ENCODE measurements at places on chromosomes 1 and 21. TPM values are rescaled to one million over a fixed set of nuclear protein-coding genes. Genes with fewer than 3 reads are reported as not detected.

The HIVEP3 gene
- total RNA-seq = 7.5 TPM

GRCh38 chr1:64765826-64766225, 21.0 kb downstream of the RAVER2 start:
- H3K4me3 ChIP-seq = no peak overlapping the region
- H3K27ac ChIP-seq = no peak overlapping the region
- no peaks in the 10 kb centered on the region for H3K4me1 ChIP-seq
- H3K36me3 ChIP-seq = no peaks in the 10 kb centered on the region

DNA sequence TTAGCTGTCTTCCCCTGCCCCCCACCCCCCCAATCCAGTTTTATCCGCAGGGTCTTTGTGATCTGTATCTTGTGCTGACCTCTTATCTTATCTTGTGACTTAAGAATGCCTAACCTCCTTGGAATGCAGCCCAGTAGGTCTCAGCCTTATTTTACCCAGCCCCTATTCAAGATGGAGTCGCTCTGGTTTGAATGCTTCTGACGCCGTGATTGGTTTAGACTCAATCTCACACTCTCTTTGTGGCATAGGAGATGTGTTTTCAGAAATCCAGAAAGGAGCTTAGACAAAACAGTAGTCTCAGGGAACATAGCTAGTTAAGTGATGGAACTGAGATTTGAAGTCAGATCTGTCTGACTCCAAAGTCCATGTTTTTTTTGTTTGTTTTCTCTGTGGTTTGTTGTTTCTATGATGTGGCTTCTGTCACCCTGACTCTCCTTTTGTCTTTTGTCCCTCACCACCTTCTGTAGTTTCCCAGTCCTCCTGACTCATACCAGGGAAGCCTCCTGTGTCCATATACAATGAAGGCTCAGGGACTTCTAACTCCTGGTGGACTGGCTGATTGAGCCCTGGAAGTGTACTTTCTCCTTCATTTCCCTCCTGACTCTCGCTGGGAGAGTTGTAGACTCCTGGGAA, 18.1 kb upstream of the USP24 start:
- H3K27ac ChIP-seq = no peak overlapping the region
- no peaks in the 10 kb centered on the region for H3K27me3 ChIP-seq
- H3K36me3 ChIP-seq = no peaks in the 10 kb centered on the region
- no peak for DNase-seq
- no peak overlapping the region for H3K4me3 ChIP-seq

DNA sequence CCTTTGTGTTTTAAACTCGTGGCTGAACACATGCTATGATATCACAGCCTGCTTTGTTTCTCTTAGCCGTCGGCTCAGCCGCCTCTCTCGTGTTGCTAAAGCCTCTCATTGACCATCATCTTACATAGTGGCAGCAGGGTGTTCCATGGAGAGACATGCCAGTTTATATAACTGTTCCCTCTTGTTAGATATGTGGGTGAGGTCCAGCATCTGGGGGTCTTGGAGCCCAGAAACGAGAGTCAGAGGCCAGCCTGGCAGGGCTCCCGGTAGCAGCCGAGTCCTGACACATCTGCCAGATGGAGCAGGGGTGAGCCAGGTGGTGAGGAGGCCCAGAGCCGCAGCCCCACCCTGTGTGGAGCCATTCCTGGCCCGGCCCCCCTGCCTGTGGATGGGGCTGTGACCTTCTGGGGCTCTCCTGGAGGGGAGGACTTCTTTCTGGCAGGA, 11.9 kb downstream of the PODN start:
- H3K27me3 ChIP-seq = no peaks in the 10 kb centered on the region
- H3K4me3 ChIP-seq = no peak overlapping the region
- H3K4me1 ChIP-seq = no peaks in the 10 kb centered on the region
- no peak overlapping the region for H3K27ac ChIP-seq
- H3K36me3 ChIP-seq = no peaks in the 10 kb centered on the region

DNA sequence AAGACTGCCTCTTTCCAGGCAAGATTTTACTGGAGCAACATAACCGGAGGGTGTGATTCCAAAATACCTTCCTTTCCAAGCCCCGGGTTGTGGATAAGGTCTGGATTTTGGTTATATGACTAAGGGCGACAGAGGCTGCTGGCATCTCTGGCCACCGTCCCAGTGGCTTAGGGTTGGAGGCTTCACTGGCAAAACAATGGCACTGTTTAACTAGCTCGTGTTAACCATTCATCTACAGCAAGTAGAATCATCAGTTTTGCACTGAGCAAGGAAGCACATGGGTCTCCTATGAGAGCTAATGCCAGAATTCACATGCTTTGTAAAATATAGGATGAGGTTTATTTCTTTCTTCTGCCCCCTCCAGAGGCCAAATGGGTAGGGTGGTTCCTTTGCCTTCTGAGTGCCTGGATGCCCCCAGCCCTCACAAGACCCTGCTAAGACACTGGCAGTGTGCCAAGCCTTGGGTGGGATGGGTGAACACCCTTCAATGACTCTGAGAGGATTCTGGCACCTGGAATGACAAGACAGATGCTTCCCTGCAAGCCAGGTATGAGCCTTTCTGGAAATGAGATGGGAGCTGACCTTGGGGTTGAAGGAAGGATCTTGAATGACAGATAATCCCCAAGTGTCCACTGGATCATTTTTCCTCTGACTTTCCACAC, 36.8 kb downstream of the DHCR24 start:
- H3K27me3 ChIP-seq = no peaks in the 10 kb centered on the region
- H3K27ac ChIP-seq = peak overlapping the region; percentile 43
- peaks cover 66% of the 10 kb centered on the region for H3K36me3 ChIP-seq

The NUP210L gene
- total RNA-seq = 0.06 TPM

GRCh38 chr1:64846573-64847430, 101.9 kb downstream of the RAVER2 start:
- H3K27me3 ChIP-seq = no peaks in the 10 kb centered on the region
- no peak overlapping the region for H3K27ac ChIP-seq
- DNase-seq = no peak
- H3K4me1 ChIP-seq = no peaks in the 10 kb centered on the region

The PLPPR4 gene
- total RNA-seq = 0.04 TPM

DNA sequence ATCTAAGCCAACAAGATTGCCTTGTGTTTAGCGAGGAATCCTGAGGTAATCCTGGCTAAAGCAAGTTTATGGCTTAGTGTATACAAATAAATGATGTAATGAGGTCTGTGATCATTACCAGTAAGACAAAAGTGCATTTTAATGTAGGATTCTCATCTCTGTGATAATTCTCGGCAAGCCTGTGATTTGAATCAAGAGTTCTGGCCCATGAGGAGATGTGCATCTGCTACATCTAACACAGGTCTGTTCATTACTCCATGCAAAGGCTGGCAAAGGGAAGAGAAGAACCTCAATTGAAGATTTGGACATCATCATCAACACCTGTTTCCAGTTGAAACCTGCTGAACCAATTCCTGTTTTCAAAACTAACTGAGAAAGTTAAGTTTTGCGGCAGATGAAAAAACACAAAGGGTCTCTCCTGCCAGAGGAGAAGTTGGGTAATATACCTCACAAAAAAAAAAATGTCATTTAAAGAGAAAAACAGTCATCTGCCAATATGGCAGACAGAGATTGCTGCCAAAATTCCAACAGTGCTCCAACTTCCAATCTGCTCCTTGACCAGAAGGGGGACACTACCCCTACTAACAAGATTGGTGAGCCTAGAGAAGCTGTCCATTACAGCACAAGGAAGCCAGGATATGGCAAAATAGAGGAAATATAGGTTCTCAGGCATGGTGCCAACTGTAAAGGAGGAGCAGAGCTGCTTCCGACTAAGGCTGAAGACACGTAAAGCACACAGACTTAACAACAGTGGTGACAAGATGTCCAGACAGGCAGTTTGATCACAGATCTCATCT, 453.7 kb downstream of the TTLL7 start:
- no peak for DNase-seq
- H3K36me3 ChIP-seq = no peaks in the 10 kb centered on the region
- H3K27me3 ChIP-seq = no peaks in the 10 kb centered on the region
- no peak overlapping the region for H3K27ac ChIP-seq
- H3K4me3 ChIP-seq = no peak overlapping the region

The TEDDM1 gene
- total RNA-seq = not detected

DNA sequence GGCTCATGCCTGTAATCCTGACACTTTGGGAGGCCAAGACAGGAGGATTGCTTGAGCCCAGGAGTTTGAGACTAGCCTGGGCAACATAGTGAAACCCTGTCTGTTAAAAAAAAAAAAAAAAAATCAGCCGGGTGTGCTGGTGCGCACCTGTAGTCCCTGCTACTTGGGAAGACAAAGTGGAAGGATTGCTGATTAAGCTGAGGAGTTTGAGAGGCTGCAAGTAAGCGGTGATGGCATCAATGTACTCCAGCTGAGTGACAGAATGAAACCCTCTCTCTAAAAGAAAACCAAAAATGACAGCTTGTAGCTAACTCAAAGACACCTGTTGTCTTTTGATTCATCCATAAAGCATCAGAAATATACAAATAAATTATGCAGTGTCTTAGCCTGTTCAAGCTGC, 31.8 kb downstream of the SIPA1L2 start:
- no peaks in the 10 kb centered on the region for H3K27me3 ChIP-seq
- H3K36me3 ChIP-seq = no peaks in the 10 kb centered on the region
- no peaks in the 10 kb centered on the region for H3K4me1 ChIP-seq
- no peak overlapping the region for H3K27ac ChIP-seq

- H3K27me3 ChIP-seq = peaks cover 8% of the 10 kb centered on the region
- no peaks in the 10 kb centered on the region for H3K4me1 ChIP-seq
- H3K4me3 ChIP-seq = no peak overlapping the region
- H3K27ac ChIP-seq = no peak overlapping the region
- H3K36me3 ChIP-seq = no peaks in the 10 kb centered on the region
Observed at GRCh38 chr21:33169359-33169758, 60.4 kb upstream of the IFNAR2 start.

The C1orf226 gene
- total RNA-seq = 18.6 TPM

DNA sequence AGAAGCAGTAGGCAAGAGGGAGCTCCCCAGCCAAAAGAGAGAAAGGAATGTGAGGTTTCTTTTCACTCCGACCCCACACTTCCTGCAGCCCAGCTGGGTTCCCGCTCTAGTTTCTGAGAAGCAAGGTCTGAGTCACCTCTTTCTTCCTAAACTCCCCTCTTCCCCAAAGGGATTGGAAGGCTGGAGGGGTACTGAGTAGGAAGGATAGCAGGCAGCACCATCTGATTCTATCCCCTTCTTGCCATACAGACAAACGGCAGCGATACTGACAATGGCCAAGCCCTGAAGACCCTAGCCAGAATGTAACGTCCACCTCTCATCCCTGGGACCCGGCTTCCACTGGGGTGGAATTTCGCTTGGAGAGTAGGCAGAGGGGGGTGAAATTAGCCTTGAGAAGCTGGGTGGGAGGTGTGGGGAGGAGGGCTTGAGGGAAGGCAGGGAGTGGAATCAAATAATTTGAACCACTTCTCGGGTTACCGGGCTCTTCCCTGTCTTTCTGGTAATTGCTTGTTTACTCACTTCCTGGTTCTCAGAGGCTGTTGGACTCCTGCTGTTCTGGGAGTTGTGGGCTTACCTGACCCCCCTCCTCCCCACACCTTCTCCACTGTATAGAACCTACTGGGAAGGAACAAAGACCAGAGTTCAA, 13.2 kb downstream of the IER5 start:
- H3K27me3 ChIP-seq = no peaks in the 10 kb centered on the region
- H3K36me3 ChIP-seq = no peaks in the 10 kb centered on the region
- no peak for DNase-seq
- peak overlapping the region; percentile 74 for H3K27ac ChIP-seq

DNA sequence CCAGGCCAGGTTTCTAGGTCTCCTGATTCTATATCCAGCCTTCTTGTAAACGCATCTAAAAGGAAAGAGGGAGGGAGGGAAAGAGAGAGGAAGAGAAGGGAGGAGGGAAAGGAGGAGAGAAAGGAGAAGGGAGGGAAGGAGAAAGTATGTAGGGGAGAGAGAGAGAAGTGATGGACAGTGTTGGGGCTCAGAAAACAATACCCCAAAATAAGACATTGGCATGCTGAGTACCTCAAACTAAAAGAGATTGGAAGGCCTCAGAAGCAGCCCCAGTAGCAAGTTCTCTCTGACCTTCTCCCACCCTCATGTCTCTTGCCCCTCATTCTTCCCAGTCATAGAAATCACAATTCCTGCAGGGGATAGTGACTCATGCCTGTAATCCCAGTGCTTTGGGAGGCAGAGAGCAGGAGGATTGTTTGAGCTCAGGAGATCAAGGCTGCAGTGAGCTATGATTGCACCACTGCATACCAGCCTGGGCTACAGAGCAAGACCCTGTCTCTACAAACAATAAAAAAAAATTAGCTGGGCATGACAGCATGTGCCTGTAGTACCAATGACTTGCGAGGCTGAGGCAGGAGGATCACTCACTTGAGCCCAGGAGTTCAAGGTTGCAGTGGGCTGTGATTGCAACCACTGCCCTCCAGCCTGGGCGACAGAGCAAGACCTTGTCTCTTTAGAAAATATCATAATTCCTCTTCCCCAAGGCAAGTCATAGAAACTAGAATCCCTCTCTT, 51.2 kb downstream of the DNTTIP2 start:
- H3K36me3 ChIP-seq = no peaks in the 10 kb centered on the region
- H3K4me1 ChIP-seq = no peaks in the 10 kb centered on the region
- DNase-seq = no peak
- no peak overlapping the region for H3K27ac ChIP-seq
- H3K27me3 ChIP-seq = no peaks in the 10 kb centered on the region

DNA sequence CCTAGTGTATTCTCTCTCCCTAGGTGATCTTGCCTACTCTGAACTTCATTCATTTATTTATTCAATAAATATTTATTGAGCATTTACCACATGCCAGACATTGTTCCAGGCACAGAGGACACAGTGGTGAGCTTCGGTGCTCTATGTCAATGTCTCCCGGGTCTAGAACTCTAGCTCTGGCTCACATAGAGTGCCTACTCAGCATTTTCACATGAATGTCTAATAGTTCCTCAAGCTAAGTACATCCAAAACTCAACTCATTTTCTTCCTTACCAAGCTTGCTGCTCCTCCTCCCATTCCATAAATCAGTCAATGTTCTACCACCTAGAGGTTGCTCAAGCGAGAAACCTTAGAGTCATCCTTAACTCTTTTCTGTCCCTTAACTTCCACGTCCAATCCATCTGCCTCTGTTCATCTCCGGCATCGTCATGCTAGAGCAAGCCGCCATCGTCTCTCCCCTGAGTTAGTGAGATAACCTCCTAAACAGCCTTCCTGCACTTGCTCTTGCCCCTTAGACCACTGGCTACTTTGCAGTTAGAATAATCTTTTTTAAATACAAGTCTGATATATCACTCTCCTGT, 67.5 kb downstream of the TMEM53 start:
- H3K36me3 ChIP-seq = no peaks in the 10 kb centered on the region
- H3K27me3 ChIP-seq = no peaks in the 10 kb centered on the region
- no peak overlapping the region for H3K27ac ChIP-seq
- no peak overlapping the region for H3K4me3 ChIP-seq
- H3K4me1 ChIP-seq = no peaks in the 10 kb centered on the region

- H3K36me3 ChIP-seq = no peaks in the 10 kb centered on the region
- H3K27ac ChIP-seq = peak overlapping the region; percentile 74
- no peaks in the 10 kb centered on the region for H3K27me3 ChIP-seq
Observed at GRCh38 chr1:63523738-63524137, 413 bp downstream of the EFCAB7 start.

The UTP25 gene
- 11.6 TPM for total RNA-seq

The IGSF21 gene
- total RNA-seq = 2.6 TPM

- H3K27ac ChIP-seq = no peak overlapping the region
- H3K36me3 ChIP-seq = no peaks in the 10 kb centered on the region
- H3K4me1 ChIP-seq = no peaks in the 10 kb centered on the region
- H3K4me3 ChIP-seq = no peak overlapping the region
- no peaks in the 10 kb centered on the region for H3K27me3 ChIP-seq
Observed at GRCh38 chr1:117812869-117813511, 116.4 kb downstream of the GDAP2 start.

- H3K27me3 ChIP-seq = peaks cover 4% of the 10 kb centered on the region
- no peak overlapping the region for H3K4me3 ChIP-seq
- DNase-seq = no peak
- H3K4me1 ChIP-seq = no peaks in the 10 kb centered on the region
Observed at GRCh38 chr1:234197839-234198238, 175.4 kb upstream of the COA6 start.

- H3K27ac ChIP-seq = no peak overlapping the region
- no peak for DNase-seq
- no peak overlapping the region for H3K4me3 ChIP-seq
Observed at GRCh38 chr1:200784576-200784975, 45.9 kb downstream of the CAMSAP2 start.

All from adrenal gland (tissue), 19 donors.